GM12878 (cell line): ENCODE measurements at places on chromosomes 13 and 19.

- DNase-seq, result no peak
Measured at GRCh38 chr13:59643364-59643841, 520.3 kb downstream of the DIAPH3 start.

DNA sequence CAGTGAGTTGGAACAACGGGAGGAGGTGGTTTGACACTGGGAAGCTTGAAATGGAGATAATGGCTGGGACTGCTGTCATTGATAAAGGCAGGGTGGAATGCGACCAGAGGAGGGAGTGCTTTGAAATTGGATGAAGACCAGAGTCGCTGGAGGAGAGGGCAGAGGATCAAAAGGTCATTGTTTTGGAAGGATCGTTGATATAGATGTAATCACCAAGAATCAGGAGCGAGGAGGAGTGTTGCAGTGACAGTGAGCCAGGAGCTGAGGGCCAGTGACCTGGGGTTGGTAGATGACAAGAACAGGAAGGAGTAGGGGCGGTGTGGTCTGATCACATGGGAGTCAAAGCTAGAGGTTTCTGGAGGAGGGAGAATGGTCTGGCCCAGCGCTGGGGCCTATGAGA, 25.3 kb downstream of the TM9SF2 start:
- no peak for DNase-seq

- DNase-seq, result no peak
Measured at GRCh38 chr19:15210323-15210781, 9.6 kb upstream of the NOTCH3 start.

GRCh38 chr19:16698914-16699313, 20.7 kb upstream of the NWD1 start:
- DNase-seq, result no peak

GRCh38 chr13:76790526-76790925, 95.7 kb downstream of the KCTD12 start:
- DNase-seq, result no peak
